ENCODE measurements at places on chromosomes 12 and 14. TPM values are rescaled to one million over a fixed set of nuclear protein-coding genes. Genes with fewer than 3 reads are reported as not detected.

- DNase-seq: no peak
These were observed 48.7 kb upstream of the ABCC9 start for GRCh38 chr12:21989819-21990412.

DNA sequence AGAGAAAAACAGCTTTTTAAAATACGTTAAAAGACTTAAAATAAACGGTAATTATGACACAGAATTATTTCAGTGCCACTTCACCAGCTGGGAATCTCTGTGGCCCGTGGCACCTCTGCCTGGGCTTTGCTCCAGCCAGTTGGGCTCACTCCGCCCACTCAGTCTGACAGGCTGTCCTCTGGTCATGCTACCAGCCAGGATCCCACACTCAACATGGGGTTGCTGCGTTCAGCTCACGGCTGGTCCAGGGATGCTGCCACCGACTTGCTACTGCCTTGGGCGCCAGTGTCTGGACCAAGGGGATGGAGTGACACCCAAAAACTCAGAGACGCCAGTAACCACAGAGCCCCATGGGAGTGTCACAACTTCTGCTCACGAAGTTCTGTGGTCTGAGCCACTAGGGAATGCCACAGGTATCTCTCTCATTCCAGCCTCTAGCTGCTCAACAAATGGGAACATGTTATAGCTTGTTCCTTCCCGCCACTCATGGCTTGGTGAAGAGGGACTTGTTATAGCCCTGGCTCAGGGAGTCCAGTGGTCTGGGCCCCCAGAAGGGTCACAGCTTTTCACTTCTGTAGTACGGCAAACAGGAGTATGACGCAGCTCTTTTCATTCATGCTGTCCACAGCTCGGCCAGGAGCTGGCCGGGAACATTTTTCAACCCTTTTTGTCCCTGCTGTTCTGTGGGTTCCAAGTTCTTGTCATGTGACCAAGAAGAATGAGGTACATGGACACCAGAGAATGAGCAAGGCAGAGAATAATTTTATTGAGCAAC, 23.4 kb upstream of the ATXN7L3B start:
- DNase-seq: no peak

GRCh38 chr14:92254786-92255185, 68.2 kb upstream of the SLC24A4 start:
- DNase-seq: peak; percentile 74

GRCh38 chr12:80412343-80412953, 31.6 kb upstream of the PTPRQ start:
- no peak for DNase-seq

DNA sequence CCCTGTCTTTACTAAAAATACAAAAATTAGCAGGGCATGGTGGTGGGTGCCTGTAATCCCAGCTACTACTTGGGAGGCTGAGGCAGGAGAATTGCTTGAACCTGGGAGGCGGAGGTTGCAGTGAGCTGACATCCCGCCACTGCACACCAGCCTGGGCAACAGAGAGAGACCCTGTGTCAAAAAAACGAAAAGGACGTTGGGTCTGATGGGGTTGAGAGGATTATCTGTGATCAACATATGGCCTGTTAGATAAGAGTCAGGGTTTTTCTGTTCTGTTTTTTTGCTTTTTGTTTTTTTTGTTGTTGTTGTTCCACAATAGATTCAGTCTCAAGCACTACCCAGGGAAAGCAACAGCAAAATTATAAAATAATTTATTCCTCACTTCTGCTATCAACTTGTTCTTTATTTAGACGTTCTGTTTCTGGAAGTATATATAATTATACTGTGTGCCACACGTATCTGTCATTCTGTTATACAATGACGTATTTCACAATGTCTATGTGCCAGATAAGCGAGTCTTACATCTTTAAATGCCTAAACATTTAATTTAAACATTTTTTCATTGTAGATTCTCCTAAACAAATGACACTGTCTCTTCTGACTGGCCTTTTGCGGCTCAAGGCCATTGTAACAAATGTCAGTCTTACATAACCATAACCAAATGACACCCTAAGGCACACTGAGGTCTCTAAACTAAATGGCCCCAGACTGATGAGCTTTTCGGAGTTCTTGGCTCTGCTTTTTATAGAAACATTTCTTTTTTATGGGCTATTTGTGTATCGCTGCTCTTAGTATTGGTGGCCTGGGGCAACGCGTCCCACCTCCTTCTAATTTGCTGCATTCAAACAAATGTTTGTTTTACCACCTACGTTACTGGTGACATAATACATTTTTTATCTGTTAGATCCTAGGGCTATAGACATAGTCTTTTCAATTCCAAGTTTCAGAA, 7.2 kb upstream of the P2RX4 start:
- DNase-seq: no peak

DNA sequence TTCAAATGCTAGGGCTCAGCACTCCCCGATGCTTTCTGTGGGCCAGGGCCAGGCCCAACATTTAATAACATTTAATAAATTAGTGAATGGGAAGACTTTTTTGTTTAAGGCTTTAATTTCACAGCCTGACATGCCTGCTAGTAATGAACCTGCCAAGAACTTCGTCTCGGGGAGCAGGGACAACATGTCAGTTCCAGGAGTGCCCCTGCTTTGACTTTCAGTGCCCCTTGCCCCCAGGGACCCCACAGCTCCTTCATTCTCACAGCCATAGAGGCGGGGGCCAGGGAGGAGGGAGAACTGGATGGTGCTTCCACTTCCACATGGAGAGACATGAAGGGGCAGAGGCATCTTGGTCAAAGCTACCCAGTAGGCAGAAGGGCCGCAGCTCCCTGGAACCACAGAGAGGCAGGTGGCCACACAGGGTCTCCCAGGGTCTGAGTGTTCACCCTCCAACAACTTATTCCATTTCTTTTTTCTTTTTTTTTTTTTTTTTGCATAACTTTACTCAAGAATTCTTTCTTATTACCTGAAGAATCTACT, 66.0 kb upstream of the DDX11 start:
- no peak for DNase-seq

DNA sequence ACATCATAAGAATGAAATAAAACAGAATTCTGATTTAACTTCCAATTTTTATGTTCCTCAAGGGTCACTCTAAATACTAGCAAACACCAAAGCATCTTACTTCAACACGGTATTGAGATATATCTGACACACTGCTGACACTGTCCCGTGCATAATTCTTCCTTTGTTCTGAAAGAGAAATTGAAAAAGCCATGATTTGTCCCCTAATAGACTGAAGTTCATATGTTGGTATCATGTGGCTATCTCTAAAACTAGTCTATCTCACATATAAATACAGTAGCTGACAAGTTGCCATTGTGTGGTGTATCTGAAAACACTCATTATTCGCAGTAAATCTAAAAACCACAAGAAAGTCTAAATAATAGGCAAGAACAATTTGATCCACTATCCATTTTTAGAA, 118.4 kb downstream of the EPS8 start:
- DNase-seq: no peak

Gene CLEC2B
- 60.4 TPM for total RNA-seq

Gene L3HYPDH
- total RNA-seq: 31.2 TPM

Gene SLC24A4
- 0.61 TPM for total RNA-seq

Gene RNASE7
- not detected for total RNA-seq

Gene CRACR2A
- 5.8 TPM for total RNA-seq

Gene KRT78
- not detected for total RNA-seq

Data from ovary (tissue), 10 donors.